Right lobe of liver (tissue), 6 donors: ENCODE measurements at places on chromosomes 7 and 10. TPM values are rescaled to one million over a fixed set of nuclear protein-coding genes. Genes with fewer than 3 reads are reported as not detected.

GRCh38 chr10:102988404-102989314 lies 70.6 kb downstream of the CNNM2 start:
- no peaks in the 10 kb centered on the region for H3K4me1 ChIP-seq
- no peaks in the 10 kb centered on the region for H3K27me3 ChIP-seq

DNA sequence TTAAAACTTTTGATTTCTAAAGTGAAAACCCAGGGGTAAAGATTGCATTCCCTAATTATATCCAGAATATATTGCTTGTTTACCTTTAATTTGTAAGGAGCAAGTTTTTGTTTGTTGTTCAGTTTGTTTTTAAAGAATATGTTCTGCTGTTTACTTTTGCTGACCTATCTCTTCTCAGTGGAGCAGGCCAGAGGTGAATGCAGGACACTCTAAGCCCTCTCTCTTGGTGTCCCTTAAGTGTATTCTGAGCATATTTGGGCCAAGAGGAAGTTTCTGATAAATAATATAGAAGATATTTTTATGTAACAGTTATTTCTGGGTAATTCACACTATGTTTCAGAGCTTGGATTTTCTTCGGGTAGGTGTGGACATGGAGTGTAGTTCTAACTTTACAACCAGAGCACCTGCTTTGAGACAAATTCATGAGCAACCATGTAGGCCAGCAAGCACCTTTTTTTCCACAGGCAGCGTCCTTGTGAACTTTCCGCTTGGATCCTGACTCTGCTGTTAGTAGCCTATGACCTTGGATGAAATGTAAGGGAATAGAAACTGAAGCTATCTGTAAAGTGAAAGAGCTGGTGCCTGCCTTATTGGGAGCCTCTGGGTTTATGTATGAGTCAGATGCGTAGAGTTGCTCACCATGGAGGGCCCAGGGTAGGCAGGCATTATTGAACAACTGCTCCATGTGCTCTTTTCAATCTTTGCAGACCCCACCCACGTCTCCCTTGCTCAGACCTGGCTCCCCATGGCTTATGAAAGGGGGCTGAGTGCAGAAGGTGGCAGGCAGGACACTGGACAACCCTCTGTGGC lies 16.1 kb downstream of the OGDH start:
- DNase-seq, result no peak
- no peaks in the 10 kb centered on the region for H3K27me3 ChIP-seq
- H3K4me3 ChIP-seq, result no peak overlapping the region
- peak overlapping the region; percentile 32 for H3K27ac ChIP-seq
- no peaks in the 10 kb centered on the region for H3K4me1 ChIP-seq

GRCh38 chr7:101915000-101915399 lies 97.6 kb downstream of the CUX1 start:
- H3K27me3 ChIP-seq, result no peaks in the 10 kb centered on the region
- H3K4me3 ChIP-seq, result no peak overlapping the region
- no peak for DNase-seq
- H3K36me3 ChIP-seq, result no peaks in the 10 kb centered on the region

- peak overlapping the region; percentile 69 for H3K4me3 ChIP-seq
- H3K36me3 ChIP-seq, result no peaks in the 10 kb centered on the region
- peak; percentile 54 for DNase-seq
- H3K27me3 ChIP-seq, result no peaks in the 10 kb centered on the region
Observed at GRCh38 chr10:94402843-94403379, 570 bp downstream of the TBC1D12 start.

The SRRM3 gene
- total RNA-seq, result 0.18 TPM

The CALN1 gene
- 0.98 TPM for total RNA-seq
